GM20000 (cell line): ENCODE measurements at places on chromosomes 7 and 10.

GRCh38 chr7:133742709-133743538, 384.2 kb upstream of the LRGUK start:
- peak; percentile 4 for DNase-seq

GRCh38 chr7:27193335-27194001, 6.4 kb downstream of the HOXA13 start:
- DNase-seq = no peak

GRCh38 chr10:90614631-90615030, 243.2 kb downstream of the HTR7 start:
- DNase-seq = no peak

DNA sequence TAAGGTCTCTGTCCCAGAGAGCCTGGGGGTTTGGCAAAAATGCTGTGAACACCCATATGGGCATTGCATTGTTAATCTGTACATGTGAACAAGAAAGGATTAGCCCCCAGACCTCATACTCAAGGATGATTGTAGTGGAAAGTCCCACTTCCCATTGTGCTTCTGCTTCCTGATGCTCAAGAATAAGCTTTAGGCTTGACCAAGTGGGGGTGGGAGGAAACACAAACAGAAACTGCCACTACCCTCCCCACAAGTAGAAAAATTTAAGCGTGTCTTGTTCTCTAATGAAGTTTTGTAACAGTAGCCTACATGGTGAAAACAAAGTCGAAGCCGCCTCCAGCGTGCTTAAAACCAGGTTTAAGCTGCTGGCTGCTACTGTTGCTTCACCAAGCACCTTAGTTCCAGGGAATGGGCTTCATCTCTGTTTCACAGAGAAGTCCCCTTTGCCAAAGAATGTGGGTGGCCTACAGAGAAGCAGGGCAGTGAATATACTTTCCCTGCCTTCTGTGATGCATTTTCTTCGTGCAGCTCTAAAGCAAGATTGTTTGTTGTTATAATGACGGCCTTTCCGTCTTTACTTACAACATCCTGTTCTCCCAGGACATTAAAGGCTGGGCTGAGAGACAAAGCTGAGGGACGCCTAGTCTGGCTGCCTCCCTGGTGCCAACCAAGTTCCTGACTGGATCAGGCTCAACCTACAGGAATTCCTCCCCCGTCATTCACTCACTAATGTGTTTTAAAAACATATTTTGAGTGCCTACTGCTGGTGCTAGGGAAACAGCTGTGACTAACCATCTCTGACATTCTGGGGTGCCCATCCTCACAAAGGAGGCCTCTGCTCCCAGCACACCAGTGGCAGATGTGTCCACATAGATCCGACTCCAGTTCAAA, 32.1 kb upstream of the CCSER2 start:
- DNase-seq = no peak

DNA sequence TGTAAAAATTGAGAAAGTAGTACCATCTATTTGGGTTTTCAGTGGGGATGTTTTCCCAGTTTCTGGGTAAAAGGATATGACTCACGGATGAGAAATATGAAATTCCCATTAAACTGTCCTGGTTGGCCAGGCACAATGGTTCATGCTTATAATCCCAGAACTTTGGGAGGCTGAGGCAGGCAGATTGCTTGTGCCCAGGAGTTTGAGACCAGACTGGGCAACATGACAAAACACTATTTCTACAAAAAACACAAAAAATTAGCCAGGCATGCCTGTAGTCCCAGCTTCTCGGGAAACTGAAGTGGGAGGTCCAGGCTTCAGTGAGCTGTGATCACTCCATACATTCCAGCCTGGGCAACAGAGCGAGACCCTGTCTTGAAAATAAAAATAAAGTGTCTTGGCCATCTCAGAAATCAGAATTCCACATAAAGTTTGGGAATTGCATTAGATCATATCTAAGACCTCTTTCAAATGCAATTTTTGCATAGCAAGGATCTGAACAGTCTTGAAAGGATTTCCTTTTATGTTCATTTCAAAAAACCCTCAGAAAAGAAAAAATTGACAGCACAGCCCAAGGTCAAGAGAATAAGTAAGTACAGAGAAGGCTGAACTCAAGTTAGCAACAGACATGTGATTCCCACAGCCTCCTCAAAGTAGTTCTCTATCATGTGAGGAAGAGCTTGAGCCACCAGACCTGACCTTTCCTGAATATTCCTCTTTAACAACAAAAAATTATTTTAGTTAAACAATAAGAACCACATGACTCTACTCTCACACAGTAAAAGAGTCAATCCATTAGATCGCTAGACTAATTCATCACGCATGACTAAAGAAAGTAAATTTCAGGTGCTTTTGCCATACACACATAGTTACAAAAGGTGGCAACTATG, 141.5 kb upstream of the CAV2 start:
- DNase-seq = no peak

DNA sequence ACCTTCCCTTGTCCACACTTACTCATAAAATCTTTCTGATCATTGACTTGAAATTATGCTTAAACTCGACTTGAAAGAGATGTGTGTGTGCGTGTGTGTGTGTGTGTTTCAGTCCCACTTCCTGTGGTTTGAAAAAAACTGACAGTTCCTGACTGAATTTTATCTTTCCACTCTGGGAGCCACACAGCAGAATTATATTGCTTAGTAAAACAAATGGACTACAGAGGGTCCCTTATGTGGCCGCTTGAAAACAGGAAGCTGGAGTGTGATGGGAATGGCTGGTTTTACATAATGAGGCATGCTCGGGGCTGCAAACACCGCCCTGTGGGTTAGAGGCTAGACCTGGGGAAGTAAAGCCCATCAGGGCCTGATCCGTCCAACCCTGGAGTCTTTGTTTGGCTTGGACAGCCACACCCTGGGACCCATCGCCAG, 54.8 kb downstream of the LYZL1 start:
- no peak for DNase-seq

DNA sequence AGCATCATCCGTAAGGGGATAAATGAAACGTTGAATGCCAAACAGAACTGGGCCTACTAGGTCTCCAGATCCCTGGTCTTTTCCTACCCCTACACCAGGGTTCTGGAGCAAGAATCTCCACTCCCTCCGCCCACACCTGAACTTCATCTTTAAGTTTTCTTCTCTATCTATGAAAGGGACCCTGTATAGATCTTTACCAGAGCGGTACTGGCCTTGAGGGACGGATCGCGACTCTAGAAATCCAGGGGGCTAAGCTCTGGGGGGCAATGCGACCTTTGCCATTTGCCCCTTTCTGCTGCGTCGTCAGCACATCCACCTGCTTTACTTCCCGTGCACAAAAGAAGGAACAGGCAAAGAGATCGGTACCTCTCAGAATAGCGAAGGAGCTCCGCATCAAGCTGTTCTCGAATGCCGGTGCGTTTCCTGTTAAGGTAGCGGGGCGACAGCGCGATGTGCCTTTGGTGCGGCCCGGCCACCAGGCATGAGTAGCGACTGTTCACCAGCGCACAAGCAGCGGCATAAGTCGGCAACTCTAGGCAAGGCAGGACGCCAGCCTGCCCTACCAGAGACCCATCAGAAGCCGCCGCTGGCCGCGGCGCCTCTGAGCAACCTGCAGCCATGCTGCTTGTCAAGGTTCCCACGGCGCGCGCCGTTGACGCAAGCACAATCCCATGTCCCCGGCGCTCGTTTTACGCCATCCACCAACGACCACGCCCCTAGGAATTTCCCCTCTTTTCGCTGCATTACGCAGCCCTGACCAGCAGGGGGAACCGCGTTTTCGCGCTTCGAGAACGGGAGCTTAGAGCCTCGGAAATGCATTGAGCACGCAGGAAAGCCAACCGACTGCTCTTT, at the start of gene POLR1F:
Gene POLR1F (minus strand): TSS at position 641 of the 852 bp plus-strand sequence. CDS start 21 bp downstream, at position 620.
- DNase-seq = peak; percentile 88

DNA sequence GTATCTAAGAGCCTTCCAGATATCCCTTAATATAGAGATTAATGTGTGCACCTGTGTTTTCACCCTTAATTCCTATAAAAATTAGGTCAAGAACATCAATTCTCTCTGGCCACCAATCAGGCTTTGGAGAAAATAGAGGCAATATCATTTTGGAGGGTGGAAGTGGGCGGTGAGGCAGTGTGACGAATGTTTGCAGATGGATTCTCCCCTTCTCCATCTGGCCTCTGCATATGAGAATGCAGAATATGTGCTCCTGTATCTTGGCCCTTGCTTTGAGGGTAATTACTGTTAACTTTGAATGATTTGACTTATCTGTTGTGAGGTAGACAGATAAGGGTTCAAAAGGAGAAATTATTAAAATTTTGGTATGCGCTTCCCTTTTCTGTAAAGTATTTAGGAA, 304.0 kb upstream of the NPSR1 start:
- no peak for DNase-seq

GRCh38 chr10:35218339-35218955, 91.8 kb downstream of the CREM start:
- peak; percentile 80 for DNase-seq

DNA sequence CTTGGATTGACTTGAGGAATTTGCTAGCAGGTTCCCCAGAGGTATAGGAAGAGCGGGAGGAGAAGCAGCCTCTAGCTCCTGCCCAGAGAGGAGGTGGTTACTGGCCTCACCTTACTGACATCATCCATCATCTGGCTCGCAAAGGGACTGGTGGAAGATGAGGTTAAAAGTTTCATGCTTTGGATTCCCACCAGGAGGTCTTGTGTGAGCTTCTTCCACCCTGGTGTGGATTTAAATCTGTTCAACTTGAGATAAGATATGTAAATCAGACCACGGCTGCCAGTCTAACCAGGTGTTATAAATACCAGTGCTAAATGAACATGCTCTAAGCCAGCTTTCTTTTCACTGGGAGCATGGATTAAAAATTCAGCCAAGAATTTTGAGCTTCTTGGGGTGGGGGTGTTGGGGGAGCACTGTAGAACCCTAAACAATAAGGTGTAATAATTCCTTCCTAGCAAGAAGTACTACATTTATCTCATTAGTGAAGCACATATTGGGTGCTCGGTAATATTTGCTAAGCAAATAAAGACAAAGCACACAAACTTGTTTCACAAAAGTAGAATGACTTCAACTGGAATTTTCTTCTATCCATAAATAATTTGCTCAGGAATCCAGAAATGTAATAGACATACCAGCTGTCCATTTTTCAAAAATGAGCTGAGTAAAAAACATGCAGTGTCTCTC, 7.8 kb downstream of the PROSER2 start:
- no peak for DNase-seq

DNA sequence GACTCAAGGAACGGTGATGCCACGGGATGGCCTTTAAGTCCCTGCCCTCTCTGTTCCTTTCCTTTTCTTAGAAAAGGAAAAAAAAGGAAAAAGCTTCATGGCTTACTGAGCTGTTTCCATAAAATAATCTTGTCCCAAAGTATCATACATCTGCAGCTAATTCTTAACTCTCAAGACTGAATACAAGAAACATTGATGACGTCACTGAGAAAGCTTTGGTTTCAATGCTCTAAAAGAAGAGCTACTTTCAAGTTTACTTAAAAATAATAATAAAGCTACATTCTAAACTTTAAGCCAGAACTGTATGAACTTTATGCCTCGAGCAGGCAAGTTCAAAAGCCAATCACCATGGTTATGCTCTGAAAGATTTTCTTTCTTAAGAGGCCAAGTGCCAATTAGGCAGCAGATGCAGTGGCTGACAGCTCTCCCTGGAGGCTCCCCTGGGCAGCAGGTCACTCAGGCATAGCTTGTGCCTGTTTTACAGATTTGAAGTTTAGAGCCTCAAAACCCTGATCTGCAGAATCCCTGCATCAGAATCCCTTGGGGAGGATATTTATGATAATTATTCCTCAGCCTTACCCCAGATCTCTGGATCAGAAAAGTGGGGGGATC, 165.0 kb downstream of the CHN2 start:
- no peak for DNase-seq

GRCh38 chr10:108877095-108877561, 1046.2 kb downstream of the XPNPEP1 start:
- no peak for DNase-seq

DNA sequence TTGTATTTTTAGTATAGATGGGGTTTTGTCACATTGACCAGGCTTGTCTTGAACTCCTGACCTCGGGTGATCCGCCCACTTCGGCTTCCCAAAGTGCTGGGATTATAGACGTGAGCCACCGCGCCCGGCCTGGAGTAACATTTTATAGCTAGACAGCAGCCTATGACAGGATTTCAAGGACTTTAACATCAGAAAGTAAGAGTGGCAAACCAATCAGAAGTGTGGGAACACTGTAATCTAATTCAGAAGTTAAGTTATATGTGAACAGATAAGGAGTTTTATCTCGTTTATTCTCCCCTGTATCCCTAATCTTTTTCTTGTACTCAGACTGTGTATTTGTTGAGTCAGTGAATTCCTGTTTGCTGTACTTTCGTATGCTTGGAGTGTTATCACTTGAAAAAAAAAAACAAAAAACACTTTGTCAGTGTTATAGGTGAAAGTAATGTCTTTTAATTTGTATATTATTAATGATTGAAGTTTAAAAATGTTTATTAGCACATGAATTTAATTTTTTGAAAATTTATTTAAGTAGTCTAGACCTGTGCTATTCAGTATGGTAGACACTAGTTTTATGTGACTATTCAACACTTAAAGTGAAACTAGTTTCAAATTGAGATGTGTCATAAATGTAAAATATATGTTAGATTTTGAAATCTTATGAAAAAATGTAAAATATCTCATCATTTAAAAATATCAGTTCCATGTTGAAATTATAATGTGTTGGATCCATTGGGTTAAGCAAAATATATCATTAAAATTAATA, 38.6 kb downstream of the RSBN1L start:
- DNase-seq = no peak

DNA sequence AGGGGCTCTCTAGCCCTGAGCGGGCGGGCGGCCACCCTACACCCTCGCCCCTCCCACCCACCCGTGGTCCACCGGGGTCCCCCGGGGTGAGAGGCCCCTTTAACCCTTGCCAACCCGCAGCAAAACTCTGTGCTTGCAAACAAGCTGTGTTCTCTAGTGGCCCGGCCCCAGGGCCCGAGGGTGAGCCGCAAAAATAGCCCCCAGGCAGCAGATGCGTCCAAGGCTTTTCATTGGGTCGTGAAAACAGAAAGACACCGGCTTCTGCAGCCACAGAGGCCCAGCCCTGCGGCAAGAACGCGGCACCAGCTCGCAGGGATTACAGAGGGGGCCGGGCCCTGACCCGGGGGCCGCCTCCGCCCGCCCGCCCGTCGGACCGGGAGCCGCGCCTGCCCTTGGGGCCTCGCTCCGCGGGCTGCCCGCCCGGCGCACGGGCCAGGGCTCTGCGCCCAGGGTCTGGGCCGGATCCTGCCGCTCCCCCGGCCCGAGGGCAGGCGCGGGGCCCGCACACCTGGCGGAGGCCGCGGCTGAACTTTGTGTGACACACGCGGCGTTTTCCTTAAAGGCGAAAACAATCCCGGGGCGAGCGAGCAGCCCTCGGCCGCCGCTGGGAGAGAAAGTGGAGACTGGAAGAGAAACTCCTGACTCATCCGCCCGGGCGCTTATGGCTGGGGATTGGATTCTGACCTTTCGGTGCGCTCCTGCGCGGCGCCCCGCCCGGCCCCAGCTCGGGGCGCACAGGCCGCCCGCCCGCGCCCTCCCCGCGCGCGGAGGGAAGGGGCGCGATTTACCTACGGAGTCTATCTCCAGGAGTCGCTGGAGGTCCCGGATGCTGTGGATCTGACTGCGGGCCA, 2.8 kb downstream of the PDGFA start:
- DNase-seq = no peak

- DNase-seq = no peak
Measured at GRCh38 chr7:84529480-84530205, 335.1 kb upstream of the SEMA3A start.

- no peak for DNase-seq
Measured at GRCh38 chr10:121368347-121369025, 229.8 kb downstream of the FGFR2 start.
